Adrenal gland (tissue), 19 donors: ENCODE measurements at places on chromosomes 16 and 17. TPM values are rescaled to one million over a fixed set of nuclear protein-coding genes. Genes with fewer than 3 reads are reported as not detected.
A peak's percentile ranks its signal among the peaks of the same experiment; 100 is the strongest.

Gene KIF19
- total RNA-seq = 0.69 TPM

Gene TRPV2
- total RNA-seq = 34.1 TPM

Gene HOXB7
- 16.7 TPM for total RNA-seq

Gene PDIA2
- total RNA-seq = 0.28 TPM

Gene PYDC1
- total RNA-seq = not detected

Gene CALB2
- 52.7 TPM for total RNA-seq

Gene SLFN12
- total RNA-seq = 17.1 TPM

Gene MMP25
- 0.27 TPM for total RNA-seq

Gene SLC6A2
- total RNA-seq = 22.6 TPM

Gene KRT9
- total RNA-seq = not detected

Gene ST6GALNAC1
- total RNA-seq = not detected

GRCh38 chr16:20916942-20917341 lies 16.4 kb downstream of the LYRM1 start:
- H3K36me3 ChIP-seq = no peaks in the 10 kb centered on the region
- no peaks in the 10 kb centered on the region for H3K27me3 ChIP-seq
- no peak overlapping the region for H3K27ac ChIP-seq
- H3K4me1 ChIP-seq = peaks cover 30% of the 10 kb centered on the region
- no peak for DNase-seq

- no peaks in the 10 kb centered on the region for H3K4me1 ChIP-seq
- no peak overlapping the region for H3K27ac ChIP-seq
- H3K36me3 ChIP-seq = no peaks in the 10 kb centered on the region
- H3K4me3 ChIP-seq = no peak overlapping the region
These were observed 119.7 kb upstream of the MYOCD start for GRCh38 chr17:12545877-12546513.

- no peaks in the 10 kb centered on the region for H3K36me3 ChIP-seq
- DNase-seq = no peak
- H3K4me1 ChIP-seq = no peaks in the 10 kb centered on the region
- no peak overlapping the region for H3K4me3 ChIP-seq
These were observed 722.6 kb upstream of the KIF2B start for GRCh38 chr17:53100126-53100525.

DNA sequence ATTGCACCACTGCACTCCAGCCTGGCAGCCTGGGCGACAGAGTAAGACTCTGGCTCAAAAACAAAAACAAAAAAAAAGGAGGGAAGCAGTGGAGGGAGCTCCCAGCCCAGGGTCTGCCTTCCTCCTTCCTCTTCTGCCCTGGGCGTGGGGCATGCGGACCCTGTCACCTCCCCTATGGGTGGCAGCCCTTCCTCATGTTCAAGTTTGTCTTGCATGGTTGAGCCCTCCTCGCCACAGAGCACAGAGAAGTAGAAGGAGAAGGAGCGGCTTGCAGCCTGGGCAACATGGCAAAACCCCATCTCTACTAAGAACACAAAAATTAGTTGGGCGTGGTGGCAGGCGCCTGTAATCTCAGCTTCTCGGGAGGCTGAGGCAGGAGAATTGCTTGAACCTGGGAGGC lies 21.4 kb upstream of the TIMP2 start:
- no peaks in the 10 kb centered on the region for H3K27me3 ChIP-seq
- H3K36me3 ChIP-seq = no peaks in the 10 kb centered on the region
- H3K4me3 ChIP-seq = no peak overlapping the region
- H3K4me1 ChIP-seq = peaks cover 15% of the 10 kb centered on the region
- H3K27ac ChIP-seq = no peak overlapping the region

- DNase-seq = no peak
- peak overlapping the region; percentile 68 for H3K27ac ChIP-seq
- H3K4me1 ChIP-seq = peaks cover 19% of the 10 kb centered on the region
- H3K4me3 ChIP-seq = peak overlapping the region; percentile 60
- no peaks in the 10 kb centered on the region for H3K36me3 ChIP-seq
These were observed 913 bp downstream of the CDIP1 start for GRCh38 chr16:4537376-4538343.

- H3K36me3 ChIP-seq = no peaks in the 10 kb centered on the region
- DNase-seq = no peak
- no peaks in the 10 kb centered on the region for H3K27me3 ChIP-seq
- H3K4me3 ChIP-seq = no peak overlapping the region
- peaks cover 3% of the 10 kb centered on the region for H3K4me1 ChIP-seq
- no peak overlapping the region for H3K27ac ChIP-seq
These were observed 122.0 kb downstream of the USP22 start for GRCh38 chr17:20920815-20921199.

DNA sequence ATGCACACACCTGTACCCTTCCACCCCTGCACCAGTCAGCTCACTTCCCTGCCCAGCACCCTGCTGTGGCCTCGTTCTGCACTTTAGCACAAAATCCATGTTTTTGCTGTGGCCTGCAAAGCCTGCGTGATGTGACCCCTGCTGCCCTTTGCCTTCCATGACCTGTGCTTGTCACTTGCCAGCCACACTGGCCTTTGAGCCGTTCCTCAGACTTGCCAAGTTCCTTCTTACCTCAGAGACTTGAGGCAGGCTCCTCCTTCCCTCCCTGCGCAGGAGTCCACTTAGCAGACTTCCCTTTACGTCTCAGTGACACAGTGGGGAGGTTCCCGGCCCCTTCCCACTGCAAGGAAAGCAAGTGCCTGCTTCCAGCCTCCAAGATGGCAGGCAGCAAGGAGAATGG lies 134.7 kb downstream of the SNX29 start:
- H3K4me1 ChIP-seq = no peaks in the 10 kb centered on the region
- no peak overlapping the region for H3K4me3 ChIP-seq
- no peaks in the 10 kb centered on the region for H3K27me3 ChIP-seq
- no peak overlapping the region for H3K27ac ChIP-seq

DNA sequence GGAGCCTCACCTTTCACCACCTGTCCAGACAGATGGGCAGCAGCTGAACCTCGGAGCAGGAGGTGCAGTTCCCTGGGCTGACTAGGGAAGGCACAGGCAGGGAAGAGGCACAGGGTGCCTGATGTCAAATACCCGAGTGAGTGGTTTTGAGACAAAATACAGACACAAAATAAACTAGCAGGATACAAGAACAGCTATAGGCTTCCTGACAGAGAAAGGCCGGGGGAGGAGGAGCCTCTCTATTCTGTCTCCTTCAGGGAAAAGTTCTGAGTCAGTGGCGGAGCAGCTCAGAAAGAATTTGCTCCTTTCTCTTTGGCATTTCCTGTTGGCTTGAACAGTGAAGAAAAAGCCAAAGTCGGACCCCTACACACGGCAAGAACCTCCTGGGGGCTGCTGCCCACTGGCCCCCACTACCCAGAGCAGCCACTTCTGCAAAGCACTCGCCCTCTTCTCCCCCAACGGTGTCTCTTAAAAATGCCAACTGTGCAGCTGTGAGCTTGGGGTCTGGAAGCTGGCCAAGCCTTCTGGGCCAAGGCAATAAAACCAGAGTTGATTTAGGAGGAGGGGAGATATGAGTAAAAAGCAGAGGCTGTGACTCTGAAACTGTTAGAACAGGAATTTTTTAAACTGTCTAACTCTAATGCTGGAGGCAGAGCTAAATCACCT lies 14.4 kb upstream of the FAAP100 start:
- no peaks in the 10 kb centered on the region for H3K27me3 ChIP-seq
- no peaks in the 10 kb centered on the region for H3K36me3 ChIP-seq
- peak overlapping the region; percentile 92 for H3K27ac ChIP-seq
- peaks cover 14% of the 10 kb centered on the region for H3K4me1 ChIP-seq
- peak; percentile 83 for DNase-seq

DNA sequence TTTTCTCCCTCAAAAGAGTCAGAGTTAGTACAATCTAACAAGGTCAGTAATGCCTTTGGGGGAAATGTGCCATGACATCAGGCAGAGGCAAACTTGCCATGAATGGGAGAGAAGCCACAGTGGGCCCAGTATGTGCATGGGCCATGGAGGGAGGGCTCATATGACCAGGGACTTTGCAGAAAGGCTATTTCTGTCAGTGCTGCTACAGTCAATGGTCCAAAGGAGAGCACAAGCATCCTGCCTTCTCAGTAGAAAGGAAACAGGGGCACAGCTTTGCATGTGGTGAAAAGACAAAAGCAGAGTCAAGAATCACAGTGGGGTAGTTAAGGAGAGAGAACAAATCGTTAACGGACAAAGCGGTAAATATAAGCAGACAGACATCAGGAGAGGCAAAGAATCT lies 11.2 kb upstream of the CORO6 start:
- H3K27me3 ChIP-seq = no peaks in the 10 kb centered on the region
- H3K27ac ChIP-seq = no peak overlapping the region
- H3K4me1 ChIP-seq = no peaks in the 10 kb centered on the region
- H3K4me3 ChIP-seq = no peak overlapping the region
- no peak for DNase-seq

GRCh38 chr16:69064764-69065313 lies 40.6 kb upstream of the HAS3 start:
- no peak overlapping the region for H3K4me3 ChIP-seq
- H3K27ac ChIP-seq = no peak overlapping the region
- no peak for DNase-seq
- no peaks in the 10 kb centered on the region for H3K27me3 ChIP-seq
- no peaks in the 10 kb centered on the region for H3K4me1 ChIP-seq

DNA sequence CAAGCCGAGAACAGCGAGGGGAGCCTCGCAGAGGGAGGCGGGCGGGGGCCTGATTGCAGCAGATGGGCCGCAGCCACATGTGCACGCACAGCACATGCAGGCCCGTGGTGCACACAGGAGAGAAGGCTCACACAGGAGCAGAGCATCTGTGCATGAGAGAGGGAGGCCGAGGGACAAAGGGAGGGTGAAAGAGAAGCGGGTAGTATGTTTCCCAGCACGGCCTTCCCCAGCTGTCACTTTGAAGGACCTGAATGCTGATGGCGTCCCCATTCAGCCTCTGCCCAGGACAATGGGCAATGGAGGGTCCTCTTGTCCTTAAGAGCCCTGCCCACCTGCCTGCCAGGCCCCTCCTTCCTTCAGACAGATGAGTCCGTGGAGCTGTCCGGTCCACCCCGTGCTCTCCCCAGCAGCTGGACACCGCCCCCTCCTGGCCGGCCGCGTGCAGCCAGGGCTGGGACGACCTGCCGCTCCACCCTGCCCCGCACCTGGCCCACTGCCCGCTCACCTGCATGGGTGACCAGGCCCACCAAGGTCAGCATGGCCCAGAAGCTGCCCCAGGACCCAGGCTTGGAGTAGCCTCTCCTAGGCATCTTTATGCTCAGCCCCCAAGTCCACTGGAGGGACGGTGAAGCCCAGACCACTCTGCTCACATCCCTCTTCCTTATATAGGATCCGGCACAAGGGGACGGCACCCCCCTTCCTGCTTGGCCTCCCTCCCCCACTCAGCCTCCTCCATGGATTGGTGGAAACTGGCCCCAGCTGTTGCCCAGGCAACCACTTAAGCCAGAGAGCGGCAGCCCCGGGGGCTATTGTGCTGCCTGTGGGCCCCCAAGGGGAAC lies at the start of gene BTBD17:
TSS of gene BTBD17 (minus strand) at position 639 of the 839 bp plus-strand sequence. CDS start at position 590, 49 bp downstream.
- H3K4me1 ChIP-seq = no peaks in the 10 kb centered on the region
- peak; percentile 51 for DNase-seq
- no peak within 1 kb of the TSS for H3K27ac ChIP-seq
- H3K27me3 ChIP-seq = peaks cover 48% of the 10 kb centered on the region

- peaks cover 5% of the 10 kb centered on the region for H3K27me3 ChIP-seq
- no peak overlapping the region for H3K27ac ChIP-seq
- no peak overlapping the region for H3K4me3 ChIP-seq
- no peaks in the 10 kb centered on the region for H3K36me3 ChIP-seq
These were observed 3.2 kb downstream of the DPEP1 start for GRCh38 chr16:89616623-89617022.

DNA sequence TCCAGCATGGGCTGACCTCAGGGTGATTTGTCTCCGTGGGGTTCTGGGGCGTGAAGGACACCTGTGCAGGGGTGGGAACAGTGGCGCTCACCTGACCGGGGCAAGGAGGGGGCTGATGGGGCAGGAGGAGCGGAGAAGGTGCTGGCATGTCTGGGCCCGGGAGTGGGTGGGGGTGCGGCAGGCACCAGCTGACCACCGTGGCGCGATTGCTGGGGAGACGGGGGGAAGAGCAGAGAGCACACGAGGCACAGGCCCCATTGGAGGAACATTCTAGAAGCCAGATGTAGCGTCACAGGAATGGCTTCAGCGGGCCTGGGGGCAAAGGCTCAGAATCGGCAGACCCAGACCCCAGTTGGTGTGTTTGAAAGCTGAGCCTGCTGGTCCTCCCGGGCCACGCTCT lies 12.1 kb downstream of the CACNA1H start:
- no peaks in the 10 kb centered on the region for H3K27me3 ChIP-seq
- H3K4me1 ChIP-seq = peaks cover 14% of the 10 kb centered on the region
- no peak overlapping the region for H3K27ac ChIP-seq
- DNase-seq = no peak
- H3K36me3 ChIP-seq = no peaks in the 10 kb centered on the region
- H3K4me3 ChIP-seq = no peak overlapping the region

GRCh38 chr17:26774291-26775218 lies 519.4 kb upstream of the WSB1 start:
- no peak overlapping the region for H3K27ac ChIP-seq
- DNase-seq = no peak
- peaks cover 6% of the 10 kb centered on the region for H3K27me3 ChIP-seq
- H3K36me3 ChIP-seq = no peaks in the 10 kb centered on the region
- H3K4me1 ChIP-seq = no peaks in the 10 kb centered on the region

- no peak overlapping the region for H3K27ac ChIP-seq
- H3K4me3 ChIP-seq = no peak overlapping the region
- peaks cover 8% of the 10 kb centered on the region for H3K4me1 ChIP-seq
- peaks cover 6% of the 10 kb centered on the region for H3K27me3 ChIP-seq
These were observed 246.6 kb upstream of the RPL38 start for GRCh38 chr17:73956595-73957465.

DNA sequence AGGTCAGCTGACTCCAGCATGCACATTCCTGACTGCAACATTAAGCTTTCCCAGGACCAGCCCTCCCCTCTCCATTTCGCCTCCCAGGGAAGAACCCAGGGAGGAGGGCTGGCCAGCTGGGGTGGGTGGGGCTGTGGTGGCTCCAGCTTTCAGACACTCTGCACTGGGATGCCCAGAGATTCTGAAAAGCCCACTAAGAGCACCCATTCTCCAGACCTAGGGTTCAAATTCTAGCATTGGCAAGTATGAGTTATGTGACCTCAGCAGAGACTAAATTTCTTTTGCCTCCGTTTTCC lies 7.8 kb downstream of the DLX3 start:
- H3K36me3 ChIP-seq = no peaks in the 10 kb centered on the region
- DNase-seq = no peak
- H3K27ac ChIP-seq = no peak overlapping the region
- H3K4me3 ChIP-seq = no peak overlapping the region
- no peaks in the 10 kb centered on the region for H3K4me1 ChIP-seq
- peaks cover 9% of the 10 kb centered on the region for H3K27me3 ChIP-seq

GRCh38 chr16:54446639-54447038 lies 160.1 kb upstream of the IRX3 start:
- DNase-seq = peak; percentile 83
- H3K36me3 ChIP-seq = no peaks in the 10 kb centered on the region
- H3K4me1 ChIP-seq = no peaks in the 10 kb centered on the region
- H3K27me3 ChIP-seq = no peaks in the 10 kb centered on the region
- H3K4me3 ChIP-seq = no peak overlapping the region

- peak; percentile 86 for DNase-seq
- H3K36me3 ChIP-seq = peaks cover 46% of the 10 kb centered on the region
- peak within 1 kb of the TSS; percentile 97 for H3K4me3 ChIP-seq
These were observed at the start of gene EDC4 for GRCh38 chr16:67872631-67873434. EDC4 (plus strand) TSS chr16:67873052; CDS start chr16:67873262, 210 bp downstream.
